Stimulated activated CD8-positive, alpha-beta memory T cell treated with anti-CD3 and anti-CD28 coated beads, Interleukin-4, amount 100 ng/mL, for 1 hour (primary cell): ENCODE measurements at places on chromosomes 6 and 20.

- no peak for DNase-seq
Measured at GRCh38 chr20:1871807-1872458, 23.3 kb upstream of the SIRPA start.

DNA sequence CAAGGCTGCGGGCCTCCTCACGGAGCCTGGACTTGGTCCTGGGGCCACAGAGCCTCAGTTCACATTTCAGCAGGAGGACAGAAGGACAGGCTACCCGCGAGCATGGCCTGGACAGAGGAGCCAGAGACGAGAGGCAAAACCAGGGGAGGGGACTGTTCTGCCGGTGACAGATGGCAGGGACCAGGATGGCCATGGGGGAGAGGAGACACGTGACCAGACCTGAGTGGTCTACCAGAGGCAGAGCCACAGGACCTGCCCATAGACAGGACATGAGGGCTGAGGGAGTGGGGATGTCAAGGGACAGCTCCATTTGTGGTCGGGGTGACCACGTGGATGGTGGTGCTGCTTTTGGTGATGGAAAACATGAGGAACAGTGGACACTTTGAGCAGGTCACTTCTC, 207.9 kb downstream of the NFATC2 start:
- no peak for DNase-seq

GRCh38 chr20:53940907-53941545, 129.4 kb downstream of the BCAS1 start:
- DNase-seq = no peak

- no peak for DNase-seq
Measured at GRCh38 chr6:2951728-2952127, 19.6 kb downstream of the SERPINB6 start.

DNA sequence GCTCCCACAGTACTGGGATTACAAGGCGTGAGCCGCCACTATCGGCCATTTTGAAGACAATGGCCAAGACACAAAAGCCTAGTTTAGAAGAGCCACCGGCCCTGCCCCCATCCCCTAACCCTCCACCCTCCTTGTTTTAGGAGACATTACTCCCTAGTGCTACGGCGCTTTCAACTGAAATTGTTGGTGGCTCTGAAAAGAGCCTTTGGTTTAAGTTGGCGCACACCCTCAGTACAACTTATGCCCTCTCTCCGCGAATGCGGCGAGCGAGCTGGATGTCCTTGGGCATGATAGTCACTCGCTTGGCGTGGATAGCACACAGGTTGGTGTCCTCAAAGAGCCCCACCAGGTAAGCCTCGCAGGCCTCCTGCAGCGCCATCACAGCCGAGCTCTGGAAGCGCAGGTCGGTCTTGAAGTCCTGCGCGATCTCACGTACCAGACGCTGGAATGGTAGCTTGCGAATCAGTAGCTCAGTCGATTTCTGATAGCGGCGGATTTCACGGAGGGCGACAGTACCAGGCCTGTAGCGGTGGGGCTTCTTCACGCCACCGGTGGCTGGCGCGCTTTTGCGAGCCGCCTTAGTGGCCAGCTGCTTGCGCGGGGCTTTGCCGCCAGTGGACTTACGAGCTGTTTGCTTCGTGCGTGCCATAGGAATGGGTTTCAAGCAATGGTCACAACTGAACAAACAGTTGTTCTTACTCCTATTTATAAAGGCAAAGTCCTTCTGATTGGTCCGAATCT, 114.9 kb upstream of the BTN3A2 start:
- DNase-seq = peak; percentile 23

DNA sequence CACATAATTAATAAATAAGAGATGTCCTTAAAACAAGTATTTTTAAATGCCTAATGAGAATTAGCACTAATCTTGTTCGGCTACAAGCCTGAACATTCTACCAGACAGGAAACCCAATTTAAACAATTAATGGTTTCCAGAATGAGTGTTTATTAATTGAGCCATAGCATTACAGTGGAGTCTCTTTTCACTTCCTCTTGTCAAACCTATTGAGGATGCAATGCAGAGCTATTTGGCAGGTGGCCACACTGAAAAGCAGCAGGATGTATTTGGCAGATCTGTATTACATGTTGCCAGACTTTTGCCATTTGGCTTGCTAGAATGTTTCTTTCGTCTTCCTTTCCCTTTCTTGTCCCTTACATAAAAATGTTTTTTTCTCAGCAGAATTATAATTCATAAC, 475.2 kb upstream of the MARCKS start:
- DNase-seq = no peak

GRCh38 chr20:33310327-33310899, 27.4 kb downstream of the BPIFB1 start:
- no peak for DNase-seq

GRCh38 chr6:12657884-12658283, 58.7 kb upstream of the PHACTR1 start:
- no peak for DNase-seq

DNA sequence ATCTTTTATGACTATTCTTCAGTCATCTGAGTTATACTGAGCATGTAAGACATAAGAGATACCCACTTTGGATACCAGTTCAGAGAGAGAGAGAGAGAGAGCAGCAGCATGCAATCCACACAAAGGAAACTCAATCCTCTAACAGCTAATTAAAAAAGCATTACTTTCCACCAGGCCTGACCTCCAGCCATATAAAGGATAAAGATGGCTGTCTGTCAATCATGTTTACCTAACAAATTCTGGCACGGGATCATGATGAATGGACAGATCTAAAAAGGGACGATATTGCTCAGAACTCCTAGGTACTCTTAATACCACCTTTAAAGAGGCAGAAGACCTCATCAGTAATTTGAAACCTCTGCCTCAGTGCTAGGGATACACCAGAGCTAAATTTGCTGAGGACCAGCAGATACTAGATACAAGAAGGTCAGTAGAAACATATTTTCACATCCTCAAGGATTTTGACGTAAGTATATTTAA, 159.2 kb downstream of the RPS12 start:
- no peak for DNase-seq

DNA sequence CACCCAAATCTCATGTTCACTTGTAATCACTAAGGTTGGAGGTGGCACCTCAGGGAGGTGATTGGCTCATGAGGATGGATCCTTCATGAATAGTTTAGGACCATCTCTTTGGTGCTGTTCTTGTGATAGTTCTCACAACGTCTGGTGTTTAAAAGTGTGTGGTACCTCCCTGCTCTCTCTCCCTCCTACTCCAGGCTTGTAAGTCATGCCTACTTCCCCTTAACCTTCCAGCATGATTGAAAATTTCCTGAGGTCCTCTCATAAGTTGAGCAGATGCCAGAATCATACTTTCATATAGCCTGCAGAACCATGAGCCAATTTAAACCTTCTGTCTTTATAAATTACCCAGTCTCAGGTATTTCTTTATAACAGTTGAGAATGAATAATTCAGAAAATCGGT, 16.6 kb downstream of the HLA-A start:
- no peak for DNase-seq

DNA sequence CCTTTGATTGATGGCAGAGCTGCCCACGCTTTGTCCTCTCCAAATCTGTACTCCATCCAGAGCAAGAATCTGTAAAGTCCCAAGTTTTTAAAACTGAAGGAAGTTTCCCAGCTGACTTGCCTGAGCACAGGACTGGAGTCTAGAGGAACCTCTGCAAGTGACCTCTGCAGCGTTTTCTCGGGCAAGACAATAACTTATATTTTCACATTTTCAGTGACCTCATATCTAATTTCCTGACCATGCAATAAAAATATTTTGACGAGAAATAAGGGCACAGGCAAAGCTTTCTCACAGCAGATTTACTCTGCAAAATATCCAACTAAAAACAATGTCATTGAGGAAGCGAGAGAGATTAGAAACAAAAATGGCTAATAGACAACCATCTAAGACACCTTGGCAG, 185.5 kb upstream of the SNX9 start:
- no peak for DNase-seq

DNA sequence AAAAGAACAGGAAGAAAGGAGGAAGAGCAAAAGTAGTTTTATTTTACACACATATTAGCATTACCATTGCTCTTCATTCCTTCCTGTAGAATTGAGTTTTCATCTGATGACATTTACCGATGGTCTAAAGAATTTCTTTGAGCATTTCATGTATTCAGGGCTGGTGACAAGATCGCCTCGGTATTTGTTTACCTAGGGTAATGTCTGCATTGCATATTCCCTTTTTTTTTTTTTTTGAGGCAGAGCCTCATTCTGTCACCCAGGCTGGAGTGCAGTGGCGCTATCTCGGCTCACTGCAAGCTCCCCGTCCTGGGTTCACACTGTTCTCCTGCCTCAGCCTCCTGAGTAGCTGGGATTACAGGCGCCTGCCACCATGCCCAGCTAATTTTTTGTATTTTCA, 19.3 kb downstream of the RAB22A start:
- DNase-seq = no peak

- no peak for DNase-seq
Measured at GRCh38 chr20:37473249-37474000, 47.6 kb upstream of the NNAT start.

DNA sequence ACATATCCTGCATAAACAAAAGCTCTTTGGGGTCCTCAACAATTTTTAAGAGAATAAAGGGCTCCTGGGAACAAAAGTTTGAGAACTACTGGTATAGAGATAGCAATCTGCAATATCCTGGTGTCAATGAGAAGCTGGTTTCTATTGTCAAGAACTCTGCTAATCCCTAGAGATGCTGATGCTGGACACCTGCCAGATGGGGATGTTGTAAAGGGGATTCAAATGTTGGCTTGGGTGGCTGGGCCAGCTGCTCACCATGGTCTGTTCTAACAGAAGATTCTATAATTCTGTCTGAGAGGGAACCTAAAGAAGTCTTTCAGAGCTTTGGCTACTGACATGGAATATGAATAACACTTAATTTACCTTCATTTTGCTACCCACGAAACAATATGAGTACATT, 137.8 kb downstream of the BTBD9 start:
- no peak for DNase-seq

DNA sequence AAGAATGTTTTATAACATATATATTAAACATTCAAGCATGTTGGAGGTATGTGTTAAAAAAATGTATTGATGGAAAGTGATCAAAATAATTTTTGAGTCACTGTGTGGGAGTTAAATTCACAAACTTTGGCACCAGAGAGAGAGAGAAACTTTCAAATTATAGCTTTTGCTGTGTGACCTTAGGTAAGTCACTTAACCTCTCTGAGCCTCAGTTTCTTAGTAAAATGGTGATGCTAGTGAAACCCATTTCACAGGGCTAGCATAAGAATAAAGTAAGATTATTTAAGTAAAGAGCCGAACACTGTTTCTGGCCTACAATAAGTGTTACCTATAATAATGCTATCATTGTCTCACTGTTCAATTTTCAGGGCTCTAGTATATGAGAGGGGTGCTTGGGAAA, 4.1 kb upstream of the PROCR start:
- DNase-seq = no peak

DNA sequence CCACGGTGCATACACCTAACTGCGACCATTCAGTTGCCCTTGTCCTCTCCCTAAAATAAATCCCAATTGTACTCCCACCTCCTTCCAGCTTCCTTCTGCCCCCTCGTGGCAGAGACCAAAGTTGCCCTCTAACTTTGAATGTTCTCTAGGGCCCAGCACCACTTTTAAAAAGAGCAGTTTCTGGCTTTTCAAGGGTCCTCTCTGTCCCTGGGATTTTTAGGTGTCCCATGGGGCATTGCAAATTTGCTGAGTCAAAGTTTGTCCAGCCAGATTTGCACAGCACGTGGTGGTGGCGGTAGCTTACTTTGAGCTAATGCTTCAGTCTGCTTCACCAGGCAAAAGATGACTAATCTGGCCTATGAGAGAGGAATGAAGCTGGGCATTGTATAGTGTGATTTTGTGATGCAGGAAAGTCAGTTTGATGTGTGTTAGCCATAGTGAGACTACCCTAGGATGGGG, 100.2 kb downstream of the PERP start:
- no peak for DNase-seq

DNA sequence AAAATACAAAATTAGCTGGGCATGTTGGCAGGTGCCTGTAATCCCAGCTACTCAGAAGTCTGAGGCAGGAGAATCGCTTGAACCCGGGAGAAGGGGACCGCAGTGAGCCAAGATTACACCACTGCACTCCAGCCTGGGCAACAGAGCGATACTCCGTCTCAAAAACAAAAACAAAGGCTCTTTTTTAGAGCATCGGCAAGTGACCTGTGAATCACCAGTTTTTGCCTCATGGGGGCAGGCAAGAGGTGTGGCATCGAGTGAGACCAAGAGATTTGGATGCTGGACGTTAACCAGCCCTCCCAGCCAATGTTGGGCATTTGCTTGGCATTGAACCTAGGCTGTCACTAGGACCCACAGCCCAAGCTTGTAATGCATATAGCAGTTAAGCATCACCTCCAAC, 14.6 kb upstream of the CDK5RAP1 start:
- no peak for DNase-seq

DNA sequence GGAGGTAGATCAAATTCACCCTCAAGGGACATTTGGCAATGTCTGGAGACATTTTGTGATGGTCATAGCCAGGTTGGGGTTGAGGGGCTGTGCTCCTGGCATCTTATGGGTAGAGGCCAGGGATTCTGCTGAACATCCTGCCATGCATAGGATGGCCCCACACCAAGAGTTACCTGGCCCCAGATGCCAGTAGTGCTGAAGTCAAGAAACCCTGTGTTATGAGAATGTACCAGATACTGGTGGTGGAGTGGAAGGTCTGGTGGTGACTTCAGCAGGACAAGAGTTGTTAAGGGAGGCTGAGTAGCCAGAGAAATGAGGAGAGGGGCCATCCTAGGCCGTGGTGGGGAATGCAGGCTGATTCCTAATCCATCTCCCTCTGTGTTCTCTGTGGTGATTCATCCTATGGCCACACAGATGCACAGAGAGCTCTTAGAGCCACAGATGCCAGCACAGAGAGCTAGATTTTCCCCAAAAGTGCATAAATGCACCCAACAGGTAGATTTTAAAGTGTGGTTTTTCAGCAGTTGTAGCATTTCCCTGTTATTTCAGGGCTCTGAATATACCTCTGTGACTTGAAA, 43.6 kb downstream of the CDYL start:
- DNase-seq = no peak

DNA sequence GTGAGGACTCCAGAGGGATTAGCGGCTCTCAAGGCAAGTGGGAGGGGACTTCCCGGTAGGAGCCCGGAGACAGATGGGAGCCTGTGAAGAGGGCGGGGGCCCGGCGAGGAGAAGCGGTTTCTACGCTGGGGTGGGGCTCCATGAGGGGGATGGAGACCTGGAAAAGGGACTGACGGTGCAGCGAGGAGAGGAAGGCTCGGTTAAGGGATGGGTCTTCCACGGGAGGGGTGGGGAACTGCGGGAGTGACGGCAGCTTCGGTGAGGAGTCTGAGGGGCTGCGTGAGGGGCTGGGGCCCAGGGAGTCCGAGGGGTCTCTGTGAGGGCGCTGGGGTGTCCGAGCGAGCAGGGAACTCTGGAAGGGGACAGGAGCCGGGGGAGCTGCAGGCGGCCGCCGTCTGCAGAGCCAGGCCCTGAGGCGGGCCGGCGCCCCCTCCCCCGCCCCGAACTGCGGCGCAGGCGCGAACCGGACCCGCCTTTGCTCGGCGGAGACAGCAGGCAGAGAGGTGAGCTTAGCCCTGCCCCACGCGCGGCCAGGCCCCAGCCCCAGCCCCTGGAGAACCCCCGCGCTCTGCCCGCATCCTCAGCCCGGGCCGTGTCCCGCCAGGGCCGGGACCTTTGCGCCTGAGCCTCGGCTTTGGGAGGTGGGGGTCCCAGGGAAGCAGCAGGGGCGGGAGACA, at the start of gene NRSN2:
NRSN2 (plus strand) TSS at position 472 of the 677 bp plus-strand sequence. CDS start 2,533 bp downstream, outside the sequence.
- no peak for DNase-seq
